ENCODE measurements at places on chromosomes 5 and 9.

- no peaks in the 10 kb centered on the region for H3K4me1 ChIP-seq
- DNase-seq = peak; percentile 16
- H3K4me3 ChIP-seq = peak overlapping the region; percentile 54
- peak overlapping the region; percentile 98 for H3K27ac ChIP-seq
Measured at GRCh38 chr9:32524892-32525708, 896 bp downstream of the RIGI start.

DNA sequence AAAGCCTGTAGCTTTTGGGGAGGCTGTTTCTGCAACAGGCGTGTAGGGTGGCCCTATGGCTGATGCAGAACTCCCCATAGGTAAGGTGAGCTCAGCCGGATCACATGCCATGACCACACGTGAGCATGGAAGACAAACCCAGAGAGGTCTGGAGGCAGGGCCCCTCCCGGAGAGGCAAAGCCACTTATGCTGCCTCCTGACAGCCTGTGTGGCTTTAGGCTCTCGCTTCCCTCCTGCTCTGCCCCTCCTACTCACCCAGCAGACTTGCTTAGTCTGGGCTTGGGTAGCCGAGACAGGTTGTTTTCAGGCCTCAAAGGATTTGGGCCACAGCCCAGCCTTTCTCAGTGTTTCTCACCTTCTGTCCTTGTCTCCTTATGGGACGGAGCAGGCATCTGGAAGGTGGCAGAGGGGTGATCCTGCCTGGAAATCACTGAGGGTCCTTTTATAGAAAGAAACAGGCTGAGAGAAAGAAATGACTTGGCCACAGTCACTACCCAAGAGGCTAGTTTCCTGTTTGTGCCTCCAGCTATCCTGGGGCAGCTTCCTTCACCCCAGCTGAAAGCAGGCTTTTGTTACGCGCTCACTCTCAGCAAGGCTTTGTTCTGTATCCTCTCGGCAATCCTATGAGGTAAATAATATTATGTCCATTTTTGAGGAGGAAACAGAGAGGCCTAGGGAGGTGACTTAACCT lies 89.9 kb downstream of the DAB2IP start:
- H3K27ac ChIP-seq = peak overlapping the region; percentile 83
- H3K36me3 ChIP-seq = no peaks in the 10 kb centered on the region
- no peak for DNase-seq

DNA sequence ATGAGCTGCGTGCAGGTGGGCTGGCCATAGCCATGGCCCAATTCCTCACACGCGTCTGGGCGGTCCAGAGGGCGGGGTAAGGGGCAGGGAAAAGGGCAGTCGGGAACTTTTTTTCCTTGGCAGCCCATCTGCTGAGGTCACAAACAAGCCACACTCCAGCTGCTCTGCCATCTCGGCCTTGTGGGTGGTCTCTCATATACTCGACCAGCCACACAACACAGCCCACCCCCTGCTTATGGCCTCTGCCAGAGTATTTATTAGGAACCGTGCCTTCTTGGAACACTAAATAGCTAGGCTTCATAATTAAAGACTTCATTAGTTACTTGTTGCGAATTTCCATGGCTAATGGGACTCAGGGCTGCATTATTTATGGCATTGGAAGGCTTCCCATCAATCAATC lies 98.5 kb upstream of the LHFPL2 start:
- no peak overlapping the region for H3K4me3 ChIP-seq
- peaks cover 7% of the 10 kb centered on the region for H3K4me1 ChIP-seq

GRCh38 chr5:98432378-98432777 lies 341.1 kb upstream of the RGMB start:
- H3K27ac ChIP-seq = no peak overlapping the region
- DNase-seq = no peak
- H3K4me3 ChIP-seq = no peak overlapping the region
- no peaks in the 10 kb centered on the region for H3K4me1 ChIP-seq
- no peaks in the 10 kb centered on the region for H3K36me3 ChIP-seq
